Progenitor cell of endocrine pancreas (in vitro differentiated cells): ENCODE measurements at places on chromosomes 7 and 10. TPM values are rescaled to one million over a fixed set of nuclear protein-coding genes. Genes with fewer than 3 reads are reported as not detected.

Gene TMEM229A
- total RNA-seq: 0.31 TPM in 1 of 2 replicates, not detected in the other

Gene RPEL1
- not detected in 2 replicates for total RNA-seq

GRCh38 chr10:60358282-60358681 lies 31.4 kb downstream of the ANK3 start:
- H3K27ac ChIP-seq: no peak overlapping the region
- no peaks in the 10 kb centered on the region for H3K27me3 ChIP-seq
- no peak overlapping the region for H3K4me3 ChIP-seq
- no peaks in the 10 kb centered on the region for H3K36me3 ChIP-seq
- DNase-seq: no peak

GRCh38 chr7:20030417-20030816 lies 186.8 kb downstream of the MACC1 start:
- no peak overlapping the region for H3K4me3 ChIP-seq
- DNase-seq: no peak
- no peak overlapping the region for H3K27ac ChIP-seq
- H3K27me3 ChIP-seq: no peaks in the 10 kb centered on the region
- H3K36me3 ChIP-seq: no peaks in the 10 kb centered on the region

DNA sequence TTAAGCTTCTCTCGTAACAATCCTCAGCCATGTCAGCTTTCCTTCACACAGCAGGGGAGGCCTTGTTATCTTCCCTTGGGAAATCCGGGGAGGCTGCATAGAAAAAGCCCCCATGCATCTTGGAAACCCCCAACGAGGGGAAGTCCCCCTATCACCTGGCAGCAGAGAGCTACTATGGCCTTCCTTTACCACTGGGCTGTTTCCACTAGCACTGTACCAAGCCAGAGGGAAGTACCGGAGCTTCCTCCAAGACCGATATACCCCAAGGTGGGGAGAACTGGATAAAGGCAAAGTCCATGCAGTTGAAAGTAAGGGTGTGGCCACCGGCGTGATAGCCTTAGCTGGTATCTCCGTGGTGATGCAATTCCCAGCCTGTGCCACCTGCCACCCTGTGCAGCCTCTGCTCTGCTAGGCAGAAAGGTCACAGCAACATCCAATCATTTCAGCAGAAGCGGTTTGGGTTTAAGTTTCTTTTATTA lies 4.4 kb upstream of the CLIP2 start:
- H3K4me3 ChIP-seq: no peak overlapping the region
- no peaks in the 10 kb centered on the region for H3K36me3 ChIP-seq
- peaks cover 34% of the 10 kb centered on the region for H3K27me3 ChIP-seq
- H3K27ac ChIP-seq: no peak overlapping the region
- peaks cover 12% of the 10 kb centered on the region for H3K4me1 ChIP-seq
- no peak for DNase-seq

DNA sequence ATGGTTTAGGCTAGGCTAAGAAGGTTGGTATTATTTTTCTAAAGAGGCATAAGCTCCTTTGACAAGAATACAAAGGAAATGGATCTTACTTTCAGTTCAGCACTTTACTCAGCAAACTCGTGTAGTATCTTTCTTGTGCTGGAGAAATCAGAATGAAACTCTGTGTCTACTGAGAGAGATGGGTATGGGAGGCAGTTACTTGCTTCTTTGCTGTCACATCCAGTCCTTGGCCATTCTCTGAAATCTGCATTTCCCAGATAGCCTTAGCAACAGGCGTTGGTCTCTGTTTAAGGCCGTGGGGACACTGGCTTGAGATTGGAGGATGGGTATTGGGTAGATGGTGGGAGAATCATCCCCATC lies 180.5 kb downstream of the NRP1 start:
- H3K4me1 ChIP-seq: peaks cover 32% of the 10 kb centered on the region
- H3K4me3 ChIP-seq: no peak overlapping the region
- no peaks in the 10 kb centered on the region for H3K27me3 ChIP-seq
- H3K27ac ChIP-seq: no peak overlapping the region
- DNase-seq: no peak

DNA sequence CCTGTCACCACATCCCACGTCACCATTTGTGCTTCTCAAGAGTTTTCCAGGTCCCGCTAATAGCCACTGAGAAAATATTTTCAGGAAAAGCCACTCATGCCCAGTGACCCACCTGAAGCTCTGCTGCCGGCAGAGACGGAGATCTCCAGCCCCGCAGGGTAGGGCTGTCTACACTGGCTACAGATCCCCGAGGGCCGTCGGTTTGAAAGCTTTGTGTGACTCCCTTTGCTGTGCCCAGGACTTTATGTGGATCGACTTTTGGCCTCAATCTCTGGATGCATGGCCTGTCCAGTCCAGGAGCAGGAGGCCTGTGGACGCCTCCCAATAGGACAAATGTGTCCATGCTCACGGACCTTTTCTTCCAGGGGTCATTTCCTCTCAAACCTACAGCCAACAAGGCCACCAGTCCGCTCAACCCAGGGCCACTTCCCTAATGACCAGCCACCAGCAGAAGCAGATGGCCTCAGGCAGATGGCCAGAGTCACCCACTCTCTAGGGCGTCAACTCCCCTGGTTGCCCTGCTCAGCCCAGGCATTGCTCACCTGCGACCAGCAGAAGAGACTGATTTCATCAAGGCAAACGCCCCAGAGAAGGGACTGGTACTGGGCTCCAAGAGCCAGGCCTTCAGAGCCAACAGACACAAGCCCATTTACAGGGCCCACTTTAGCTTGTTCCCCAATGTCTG lies 76.4 kb downstream of the OAT start:
- H3K4me3 ChIP-seq: no peak overlapping the region
- peaks cover 4% of the 10 kb centered on the region for H3K27me3 ChIP-seq
- H3K36me3 ChIP-seq: no peaks in the 10 kb centered on the region
- no peak for DNase-seq
- H3K4me1 ChIP-seq: no peaks in the 10 kb centered on the region

GRCh38 chr10:128063736-128064107 lies 62.5 kb downstream of the MKI67 start:
- no peak for DNase-seq
- no peaks in the 10 kb centered on the region for H3K36me3 ChIP-seq
- H3K27me3 ChIP-seq: peaks cover 22% of the 10 kb centered on the region
- H3K27ac ChIP-seq: no peak overlapping the region
- H3K4me1 ChIP-seq: peaks cover 13% of the 10 kb centered on the region

- H3K4me3 ChIP-seq: no peak overlapping the region
- H3K27ac ChIP-seq: no peak overlapping the region
- no peaks in the 10 kb centered on the region for H3K27me3 ChIP-seq
- DNase-seq: no peak
- peaks cover 11% of the 10 kb centered on the region for H3K36me3 ChIP-seq
Observed at GRCh38 chr7:3399858-3400257, 98.8 kb downstream of the SDK1 start.
